ENCODE measurements at places on chromosomes 12 and 14.

GRCh38 chr12:127065595-127065994, 1201.4 kb upstream of the TMEM132C start:
- no peak for DNase-seq

DNA sequence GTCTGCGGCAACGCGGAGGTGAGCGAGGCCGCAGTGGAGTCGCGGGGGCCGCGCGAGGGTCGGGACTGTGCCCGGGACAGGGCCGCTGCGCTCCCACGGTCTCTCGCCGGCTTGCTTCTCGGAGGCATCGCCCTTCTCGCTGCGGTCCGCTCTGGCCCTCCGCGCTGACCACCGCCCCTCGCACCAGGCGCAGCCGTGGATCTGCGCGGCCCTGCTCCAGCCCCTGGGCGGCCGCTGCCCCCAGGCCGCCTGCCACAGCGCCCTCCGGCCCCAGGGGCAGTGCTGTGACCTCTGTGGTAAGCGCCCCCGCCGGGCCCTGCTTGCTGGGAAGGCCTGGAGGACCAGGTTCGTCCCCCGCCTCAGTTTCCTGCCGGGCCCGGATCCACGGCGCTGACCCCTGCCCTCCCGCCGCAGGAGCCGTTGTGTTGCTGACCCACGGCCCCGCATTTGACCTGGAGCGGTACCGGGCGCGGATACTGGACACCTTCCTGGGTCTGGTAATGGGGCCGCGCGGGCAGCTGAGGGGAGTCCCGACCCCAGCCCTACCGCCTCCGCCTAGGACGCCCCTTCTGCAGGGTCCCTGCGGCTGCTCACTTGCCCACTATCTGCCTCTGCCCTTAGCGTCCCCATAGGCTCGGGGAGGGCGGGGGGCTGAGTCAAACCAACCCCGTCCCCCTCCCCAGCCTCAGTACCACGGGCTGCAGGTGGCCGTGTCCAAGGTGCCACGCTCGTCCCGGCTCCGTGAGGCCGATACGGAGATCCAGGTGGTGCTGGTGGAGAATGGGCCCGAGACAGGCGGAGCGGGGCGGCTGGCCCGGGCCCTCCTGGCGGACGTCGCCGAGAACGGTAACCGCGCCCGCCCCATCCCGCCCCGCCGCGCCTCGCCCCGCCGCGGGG, 7.0 kb downstream of the AMN start:
- no peak for DNase-seq

DNA sequence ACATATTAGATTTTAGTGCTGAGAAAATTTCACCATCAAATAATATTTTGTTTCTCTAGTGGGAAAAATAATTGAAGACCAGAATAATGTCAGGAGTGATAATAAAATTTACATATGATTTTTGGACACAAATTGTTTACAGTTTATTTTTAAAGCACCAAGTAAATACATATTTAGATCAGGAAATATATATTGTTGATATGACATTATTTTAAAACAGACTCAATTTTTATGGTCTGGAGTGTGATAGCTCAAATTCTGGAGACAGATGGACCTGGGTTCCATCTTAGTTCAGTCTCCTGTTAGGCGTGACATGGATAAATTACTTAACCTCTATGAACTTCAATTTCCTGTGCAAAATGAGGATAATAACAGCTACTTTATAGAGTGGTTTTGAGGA, 135.4 kb downstream of the TPH2 start:
- DNase-seq, result no peak

DNA sequence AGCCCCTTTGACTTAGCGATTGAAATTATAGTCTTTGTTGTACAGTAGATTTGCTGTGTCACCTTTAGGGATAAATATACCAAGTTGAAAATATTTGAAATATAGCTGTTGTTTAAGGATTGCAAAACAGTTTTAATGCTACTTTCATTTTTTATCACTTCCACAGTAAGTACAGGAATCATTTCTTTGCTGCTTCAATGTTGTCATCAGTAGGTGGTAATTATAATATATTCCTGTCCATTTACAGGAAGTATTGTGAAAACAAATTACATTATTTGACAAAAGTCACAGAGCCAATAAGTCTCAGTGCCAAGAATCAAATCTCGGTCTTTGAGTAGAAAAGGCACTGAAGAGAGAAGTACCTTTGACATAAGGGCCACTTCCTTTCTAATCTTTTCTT, 342.6 kb upstream of the RGS6 start:
- no peak for DNase-seq

GRCh38 chr12:57732270-57732669, 6.3 kb downstream of the AGAP2 start:
- no peak for DNase-seq

GRCh38 chr12:46407361-46407760, 34.8 kb upstream of the SLC38A2 start:
- no peak for DNase-seq

DNA sequence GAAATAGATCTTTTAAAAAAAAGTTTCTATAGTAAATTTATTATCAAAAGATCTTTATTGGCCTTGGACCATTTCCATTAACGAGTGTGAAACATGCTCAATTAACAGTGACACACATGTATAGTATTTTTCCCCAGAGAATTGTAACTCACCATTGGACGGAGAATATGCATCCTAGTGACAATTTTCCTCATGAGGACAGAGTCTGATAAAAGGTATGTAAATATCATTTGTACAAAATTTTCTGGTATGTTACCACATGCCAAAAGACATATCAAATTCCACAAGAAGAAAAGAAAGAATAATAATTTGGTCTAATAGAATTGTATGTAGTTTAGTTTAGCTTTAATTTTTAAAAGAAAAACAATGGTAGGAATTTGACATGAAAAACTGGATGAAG, 1096.0 kb upstream of the FLRT2 start:
- no peak for DNase-seq

DNA sequence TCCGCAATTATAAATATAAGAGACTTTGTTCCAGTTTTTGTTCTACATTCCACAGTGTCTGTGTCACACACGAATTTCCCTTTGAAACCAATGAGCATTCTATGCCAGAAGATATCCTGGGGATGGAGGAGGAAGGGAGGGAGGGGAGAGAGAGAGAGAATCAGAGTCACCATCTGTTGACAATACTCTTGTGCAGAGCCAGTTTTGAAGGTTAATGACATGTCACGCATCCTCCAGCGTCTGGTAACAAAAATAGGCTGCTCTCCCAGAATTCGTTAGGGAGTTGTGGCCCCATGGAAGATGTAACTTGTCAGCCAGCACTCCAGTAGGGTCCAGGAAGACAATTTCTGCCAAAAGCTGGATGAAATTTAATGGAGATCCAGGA, 213.5 kb upstream of the KRR1 start:
- no peak for DNase-seq

- DNase-seq, result peak; percentile 66
Measured at GRCh38 chr14:74302152-74302628, 544 bp downstream of the ABCD4 start.

DNA sequence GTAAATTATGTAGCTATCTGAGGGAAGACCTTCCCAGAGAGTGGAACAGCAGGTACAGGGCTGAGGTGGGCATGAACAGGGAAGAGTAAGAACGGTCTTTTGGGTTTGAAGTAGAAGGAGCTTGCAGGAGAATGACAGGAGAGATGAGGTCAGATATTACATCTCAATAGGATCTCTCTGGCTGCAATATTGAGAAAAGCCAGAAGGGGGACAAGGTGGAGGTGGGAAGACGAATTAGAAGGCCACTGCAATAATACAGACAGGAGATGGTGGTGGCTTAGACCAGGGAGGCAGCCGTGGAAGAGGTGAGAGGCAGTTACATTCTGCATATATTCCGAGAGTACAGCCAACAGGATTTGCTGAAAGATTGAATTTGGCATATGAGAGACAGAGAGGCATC, 310.2 kb downstream of the APAF1 start:
- DNase-seq, result peak; percentile 38

GRCh38 chr14:75634848-75635247, 25.8 kb downstream of the ERG28 start:
- DNase-seq, result no peak

DNA sequence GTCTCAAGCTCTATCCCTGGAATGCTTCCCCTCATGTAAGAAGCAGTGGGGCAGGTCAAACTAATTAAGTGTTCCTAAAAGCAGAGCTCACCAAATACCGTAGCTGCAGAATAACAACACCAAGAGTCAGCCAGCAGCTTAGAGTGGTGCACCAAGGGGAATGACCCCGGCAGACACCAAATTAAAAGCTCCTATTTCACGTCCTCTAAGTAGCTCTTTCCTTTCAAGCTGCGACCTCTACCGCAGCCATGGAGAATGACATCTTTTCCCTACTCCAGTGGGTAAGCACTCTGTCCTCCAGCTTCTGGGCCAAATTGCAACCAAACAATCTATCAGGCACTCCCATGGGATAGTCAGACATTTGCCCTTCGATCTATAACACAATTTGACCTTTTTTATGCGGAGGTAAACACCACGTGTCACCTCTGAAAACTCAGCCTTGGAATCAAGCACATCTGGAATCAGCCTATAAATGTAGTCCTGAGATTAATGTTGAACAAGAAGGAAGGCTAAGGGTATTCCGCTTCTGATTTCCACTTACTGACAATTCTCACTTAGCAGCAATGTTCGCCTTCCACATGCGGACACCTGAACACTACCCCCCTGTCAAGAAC, 67.6 kb upstream of the CDKN3 start:
- peak; percentile 53 for DNase-seq

DNA sequence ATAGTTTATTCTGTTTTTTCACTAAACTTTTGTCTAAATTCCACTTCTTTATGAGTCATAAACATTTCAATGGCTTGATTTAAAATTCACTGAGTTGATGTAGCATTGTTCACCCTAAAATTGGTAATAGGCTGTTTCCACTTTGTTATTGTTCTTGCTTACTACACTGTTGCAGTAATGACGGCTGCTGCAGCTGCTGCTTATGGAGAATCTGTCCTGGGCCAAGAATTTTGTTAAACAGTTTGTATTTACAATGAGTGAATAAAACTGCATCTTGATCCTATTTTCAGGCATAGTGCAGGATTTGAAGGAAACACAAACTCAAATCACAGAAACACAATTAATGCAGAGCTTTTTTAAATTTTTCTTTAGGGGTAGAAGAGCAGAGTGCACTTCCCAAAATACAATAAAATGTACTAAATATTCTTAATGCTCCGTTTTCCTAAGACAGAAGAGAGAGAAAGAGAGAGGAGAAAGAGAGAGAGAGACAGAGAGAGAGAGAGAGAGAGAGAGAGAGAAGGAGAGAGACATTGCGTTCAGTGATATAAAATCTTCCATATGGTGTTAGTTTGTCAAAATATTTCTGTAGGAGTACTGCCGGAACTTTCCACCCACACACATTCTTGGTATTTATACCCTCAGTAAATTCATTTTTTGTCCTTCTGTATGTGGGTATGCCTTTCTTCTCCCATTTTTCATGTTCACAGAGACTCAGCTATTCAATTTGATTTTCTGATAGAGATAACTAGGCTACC, 266.4 kb downstream of the LRFN5 start:
- DNase-seq, result no peak

DNA sequence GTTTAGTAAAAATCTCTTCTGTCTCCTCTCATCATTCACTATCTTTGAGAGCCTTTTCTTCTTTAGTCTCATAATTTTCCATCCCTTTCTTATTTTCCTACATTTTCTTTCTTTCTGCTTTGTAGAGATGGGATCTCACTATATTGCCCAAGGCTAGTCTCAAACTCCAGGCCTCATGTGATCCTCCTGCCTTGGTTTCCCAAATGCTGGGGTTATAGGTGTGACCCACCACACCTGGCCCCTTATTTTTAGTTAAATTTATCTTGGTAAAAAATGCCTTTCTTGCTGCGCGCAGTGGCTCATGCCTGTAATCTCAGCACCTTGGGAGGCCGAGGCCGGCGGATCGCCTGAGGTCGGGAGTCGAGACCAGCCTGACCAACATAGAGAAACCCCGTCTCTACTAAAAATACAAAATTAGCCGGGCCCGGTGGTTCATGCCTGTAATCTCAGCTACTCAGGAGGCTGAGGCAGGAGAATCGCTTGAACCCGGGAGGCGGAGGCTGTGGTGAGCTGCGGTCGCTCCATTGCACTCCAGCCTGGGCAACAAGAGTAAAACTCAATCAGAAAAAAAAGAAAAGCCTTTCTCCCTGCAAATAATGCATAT, 996 bp downstream of the SLC2A3 start:
- DNase-seq, result peak; percentile 54

- peak; percentile 91 for DNase-seq
Measured at GRCh38 chr12:58425481-58426392, 484.4 kb downstream of the ATP23 start.

GRCh38 chr12:24049728-24050127, 100.3 kb upstream of the SOX5 start:
- DNase-seq, result peak; percentile 69

DNA sequence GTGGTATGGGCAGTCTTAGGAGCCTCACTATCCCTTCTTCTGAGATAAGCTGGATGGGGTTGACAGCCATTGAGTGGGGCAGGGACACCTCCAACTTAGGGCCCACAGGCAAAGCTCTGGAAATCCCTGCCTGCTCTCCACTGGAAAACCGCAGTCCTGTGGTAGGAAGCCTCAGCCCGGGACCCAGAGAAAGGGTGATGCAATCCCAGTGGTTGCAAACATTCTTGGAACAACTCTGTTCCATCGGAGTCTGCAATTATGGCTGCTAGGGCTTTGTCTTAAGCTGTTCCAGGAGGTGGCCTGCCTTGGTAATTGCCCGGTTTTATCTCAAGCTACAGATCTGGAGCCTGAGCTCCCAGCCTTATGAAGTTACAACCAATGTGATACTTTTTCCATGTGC, 133.4 kb downstream of the DICER1 start:
- peak; percentile 15 for DNase-seq

DNA sequence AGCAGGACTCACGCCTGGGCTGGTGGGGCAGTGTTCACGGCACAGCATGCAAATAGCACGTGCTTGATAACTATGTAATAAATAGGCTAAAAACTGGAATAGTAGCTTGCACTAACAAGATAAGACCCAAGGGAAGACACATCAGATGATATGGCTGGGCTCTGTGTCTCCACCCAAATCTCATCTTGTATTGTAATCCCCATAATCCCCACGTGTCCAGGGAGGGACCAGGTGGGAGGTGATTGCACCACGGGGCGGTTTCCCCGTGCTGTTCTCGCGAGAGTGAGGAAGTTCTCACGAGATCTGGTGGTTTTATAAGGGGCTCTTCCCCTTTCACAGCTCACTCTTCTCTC, 46.9 kb downstream of the RIMBP2 start:
- peak; percentile 58 for DNase-seq

GRCh38 chr14:44339862-44340261, 167.2 kb downstream of the FSCB start:
- DNase-seq, result no peak

DNA sequence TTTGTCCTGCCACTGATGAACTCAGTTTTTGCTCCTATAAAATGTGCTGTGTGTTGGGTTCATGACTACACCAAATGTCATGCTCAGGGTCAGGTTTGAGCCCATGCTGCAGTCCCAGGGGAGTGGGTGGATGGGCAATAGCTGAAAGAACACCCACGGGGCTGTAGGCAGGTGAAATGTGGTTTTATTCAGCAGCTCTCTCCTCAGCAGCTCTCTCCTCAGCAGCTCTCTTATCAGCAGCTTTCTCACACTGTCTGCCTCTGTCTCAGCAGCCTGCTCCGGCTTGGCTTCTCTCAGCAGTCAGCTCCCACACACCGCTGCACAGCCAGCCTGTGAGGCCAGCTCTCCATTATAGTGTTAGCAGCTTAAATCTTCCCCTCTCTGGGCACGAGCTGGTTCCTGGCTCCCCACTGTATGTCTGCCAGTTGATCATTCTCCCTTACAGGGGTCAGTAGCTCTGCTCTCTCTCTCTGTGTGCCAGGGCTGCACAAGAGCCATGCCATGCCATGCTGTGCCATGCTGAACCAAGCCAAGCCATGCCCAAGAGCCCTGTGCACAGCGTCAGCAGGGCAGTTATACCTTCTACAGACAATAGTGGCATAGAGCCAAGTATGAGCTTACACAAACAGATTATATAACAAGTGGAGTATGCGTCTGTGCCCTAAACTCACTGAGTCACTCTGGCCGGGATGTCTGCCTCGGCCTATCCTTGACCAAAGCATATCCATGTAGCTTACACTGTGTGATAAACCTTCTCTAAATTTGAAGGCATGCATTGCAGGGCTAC, 303.3 kb upstream of the TMPO start:
- no peak for DNase-seq

All from OCI-M1 (cell line).